ENCODE measurements at places on chromosomes 16 and 17. TPM values are rescaled to one million over a fixed set of nuclear protein-coding genes. Genes with fewer than 3 reads are reported as not detected.

DNA sequence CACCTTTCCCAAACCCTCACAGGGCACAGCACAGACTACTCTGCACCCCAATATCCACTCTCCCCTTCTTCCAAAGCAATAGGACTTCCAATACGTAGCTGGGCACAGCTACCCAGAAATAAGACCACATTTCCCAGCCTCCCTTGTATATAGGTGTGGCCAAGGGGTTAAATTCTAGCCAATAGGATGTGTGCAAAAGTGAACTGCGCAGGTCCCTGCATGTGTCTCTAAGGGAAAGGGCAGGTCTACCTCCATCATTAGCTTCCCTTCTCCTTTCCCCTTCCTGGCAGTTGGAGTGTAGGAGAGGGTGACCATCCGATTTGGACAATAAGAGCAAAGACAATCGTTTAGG, 25.5 kb upstream of the SNN start:
- no peak for DNase-seq

- DNase-seq = no peak
Measured at GRCh38 chr17:48546137-48546923, 1.4 kb upstream of the HOXB2 start.

- DNase-seq = no peak
Measured at GRCh38 chr17:81272616-81273015, 22.5 kb downstream of the SLC38A10 start.

The RNF166 gene
- 155 TPM for total RNA-seq

GRCh38 chr17:18920911-18921441, 31.0 kb upstream of the SLC5A10 start:
- DNase-seq = no peak

DNA sequence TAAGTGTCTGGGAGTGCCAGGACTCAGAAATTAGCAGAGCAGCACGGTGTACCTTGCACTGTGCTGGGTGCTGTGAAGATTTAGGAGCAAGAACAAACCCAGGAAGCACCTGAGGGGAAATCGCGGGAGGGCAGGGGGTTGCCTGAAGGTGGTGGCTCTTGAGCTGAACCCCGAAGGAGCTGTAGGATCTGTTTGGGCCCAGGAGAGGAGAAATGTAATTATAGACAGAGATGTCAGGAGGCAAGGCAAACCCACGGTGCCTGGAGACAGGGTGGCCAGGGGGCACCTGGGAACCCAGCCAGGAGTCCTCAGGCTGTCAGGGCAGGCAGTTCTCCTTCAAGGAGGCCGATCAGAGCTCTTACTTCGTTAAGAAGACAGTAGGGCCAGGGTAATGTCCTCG, 109.1 kb downstream of the C16orf78 start:
- no peak for DNase-seq

- peak; percentile 70 for DNase-seq
Measured at GRCh38 chr17:77772461-77772897, 186.0 kb upstream of the TNRC6C start.

The PTGES3L gene
- 0.65 TPM for total RNA-seq

GRCh38 chr16:60405286-60405685, 1631.0 kb downstream of the CDH8 start:
- DNase-seq = no peak

The CIBAR2 gene
- not detected for total RNA-seq

- DNase-seq = no peak
Measured at GRCh38 chr17:58537266-58537665, 22.8 kb upstream of the MTMR4 start.

- DNase-seq = no peak
Measured at GRCh38 chr16:24525970-24526559, 13.3 kb upstream of the RBBP6 start.

GRCh38 chr16:82773018-82773417, 146.2 kb downstream of the CDH13 start:
- no peak for DNase-seq

- DNase-seq = no peak
Measured at GRCh38 chr16:49586466-49587450, 213.2 kb downstream of the C16orf78 start.

- no peak for DNase-seq
Measured at GRCh38 chr16:52578007-52578828, 31.3 kb upstream of the TOX3 start.

The C17orf107 gene
- 0.58 TPM for total RNA-seq

The DPEP2 gene
- 18.1 TPM for total RNA-seq

GRCh38 chr17:46785696-46786095, 32.8 kb downstream of the WNT3 start:
- no peak for DNase-seq

The CFAP97D1 gene
- not detected for total RNA-seq

The TERB1 gene
- total RNA-seq = 0.15 TPM

The ALOX12B gene
- 0.20 TPM for total RNA-seq

GRCh38 chr16:66245072-66245471, 121.4 kb upstream of the CDH5 start:
- DNase-seq = no peak

GRCh38 chr17:43398724-43399595, at the start of gene ARL4D:
ARL4D (plus strand) TSS chr17:43398993; CDS start chr17:43399733, 740 bp downstream.
- peak; percentile 85 for DNase-seq

GRCh38 chr16:2170080-2170479, 14.5 kb downstream of the TRAF7 start:
- no peak for DNase-seq

The HAGHL gene
- 8.9 TPM for total RNA-seq

DNA sequence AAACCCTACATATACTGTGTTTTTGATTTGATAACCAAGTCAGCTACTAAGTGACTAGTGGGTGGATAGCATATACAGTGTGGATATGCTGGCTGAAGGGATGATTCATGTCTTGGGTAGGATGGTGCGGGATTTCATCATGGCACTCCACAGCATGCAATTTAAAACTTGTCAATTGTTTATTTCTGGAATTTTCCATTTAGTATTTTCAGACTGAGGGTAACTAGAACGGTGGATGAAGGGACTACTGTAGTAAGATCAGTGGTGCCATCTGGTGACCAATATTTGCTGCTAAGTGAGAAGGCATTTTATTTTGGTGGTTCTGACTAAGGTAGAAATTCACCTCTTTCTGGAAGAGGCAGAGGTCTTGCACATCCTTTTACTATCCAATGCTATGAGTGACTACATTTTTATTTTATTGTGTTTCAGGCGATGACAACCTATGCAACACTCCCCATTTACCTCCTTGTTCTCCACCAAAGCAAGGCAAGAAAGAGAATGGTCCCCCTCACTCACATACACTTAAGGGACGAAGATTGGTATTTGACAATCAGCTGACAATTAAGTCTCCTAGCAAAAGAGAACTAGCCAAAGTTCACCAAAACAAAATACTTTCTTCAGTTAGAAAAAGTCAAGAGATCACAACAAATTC, 3.1 kb downstream of the CDC6 start:
- DNase-seq = peak; percentile 48

The KRT222 gene
- total RNA-seq = not detected

GRCh38 chr16:50643192-50643591, 37.9 kb downstream of the SNX20 start:
- no peak for DNase-seq

- no peak for DNase-seq
Measured at GRCh38 chr16:66439051-66439730, 12.1 kb downstream of the BEAN1 start.

DNA sequence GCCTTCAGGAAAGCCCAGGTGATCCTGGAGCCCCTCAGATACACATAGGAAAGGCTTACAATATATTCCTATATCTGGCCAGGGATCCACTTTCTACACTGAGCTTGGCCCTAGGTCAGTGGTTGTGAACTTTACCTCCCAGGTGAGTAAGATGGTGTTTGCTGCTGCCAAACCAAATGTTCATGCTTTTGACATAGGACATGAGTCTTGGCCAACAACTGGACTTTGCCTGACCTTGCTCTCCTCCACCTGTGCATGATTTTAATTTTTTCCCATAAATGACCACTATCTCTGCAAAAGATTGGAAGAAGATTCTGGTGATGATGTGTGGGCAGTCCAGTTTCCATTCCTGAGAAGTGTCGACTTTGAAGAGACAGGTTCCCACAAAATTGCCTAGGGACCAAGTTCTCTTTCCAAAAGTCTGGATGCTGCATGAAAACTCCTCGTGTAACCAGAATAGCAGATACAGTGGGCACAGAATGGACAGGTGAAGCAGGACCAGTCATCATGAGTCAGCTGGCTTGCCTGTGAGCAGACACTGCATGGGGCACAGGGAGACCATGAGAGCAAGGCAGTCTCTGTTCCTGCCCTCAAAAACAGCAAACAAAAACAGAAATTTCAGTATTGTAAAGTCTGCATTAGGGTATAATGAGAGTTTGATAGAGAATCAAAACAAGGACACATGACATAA, 226.4 kb upstream of the MON1B start:
- DNase-seq = no peak

GRCh38 chr17:163514-164098, 17.8 kb downstream of the DOC2B start:
- no peak for DNase-seq

GRCh38 chr17:42153919-42154742, 658 bp downstream of the RAB5C start:
- no peak for DNase-seq

DNA sequence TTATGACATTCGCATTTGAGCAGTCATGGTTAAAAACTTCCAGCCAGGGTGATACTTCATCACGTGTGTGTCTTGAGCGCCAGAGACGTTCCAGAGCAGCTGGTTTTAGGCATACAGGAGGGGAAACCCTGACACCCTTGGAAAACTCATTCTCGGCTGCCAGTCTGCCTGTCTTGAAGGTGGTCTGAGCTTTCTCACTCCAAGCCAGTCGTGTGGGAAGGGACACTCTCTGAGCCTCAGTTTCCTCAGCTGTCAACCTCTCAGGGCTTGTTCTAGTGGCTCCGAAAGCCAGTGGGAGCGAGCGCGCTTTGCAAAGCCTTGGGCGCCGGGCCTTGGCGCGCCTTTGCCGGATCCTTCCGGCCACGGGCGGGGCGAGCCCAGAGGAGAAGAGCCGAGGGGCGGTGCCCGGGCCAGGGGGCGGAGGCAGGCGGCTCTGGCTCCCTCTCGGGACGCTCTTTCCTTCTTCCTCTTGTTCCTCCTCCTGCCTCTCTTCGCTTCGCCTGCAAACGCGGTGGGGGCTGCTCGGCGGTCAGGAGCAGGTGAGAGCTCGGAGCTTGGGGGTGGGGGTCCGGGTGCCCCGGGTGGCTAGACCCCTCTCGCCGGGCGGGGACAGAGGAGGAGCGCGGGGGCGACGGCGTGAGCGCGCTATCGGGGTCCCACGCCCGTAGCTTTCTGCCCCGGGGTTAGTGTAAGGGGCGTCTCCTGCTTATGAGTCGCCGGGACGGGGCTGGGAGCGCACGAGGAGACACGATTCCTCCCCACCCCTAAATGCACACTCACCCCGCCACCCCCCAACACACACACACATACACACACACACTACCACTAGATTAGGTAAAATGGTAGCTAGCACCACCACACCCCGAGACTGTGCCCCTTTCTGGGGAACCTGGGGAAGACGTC, at the start of gene LDAF1:
Gene LDAF1 (plus strand): TSS at position 467 of the 903 bp plus-strand sequence. CDS start 2,509 bp downstream, outside the sequence.
- DNase-seq = peak; percentile 86

GRCh38 chr17:38449364-38449763, 21.1 kb downstream of the ARHGAP23 start:
- DNase-seq = no peak

GRCh38 chr17:40577611-40578065, 12.4 kb upstream of the CCR7 start:
- DNase-seq = no peak

DNA sequence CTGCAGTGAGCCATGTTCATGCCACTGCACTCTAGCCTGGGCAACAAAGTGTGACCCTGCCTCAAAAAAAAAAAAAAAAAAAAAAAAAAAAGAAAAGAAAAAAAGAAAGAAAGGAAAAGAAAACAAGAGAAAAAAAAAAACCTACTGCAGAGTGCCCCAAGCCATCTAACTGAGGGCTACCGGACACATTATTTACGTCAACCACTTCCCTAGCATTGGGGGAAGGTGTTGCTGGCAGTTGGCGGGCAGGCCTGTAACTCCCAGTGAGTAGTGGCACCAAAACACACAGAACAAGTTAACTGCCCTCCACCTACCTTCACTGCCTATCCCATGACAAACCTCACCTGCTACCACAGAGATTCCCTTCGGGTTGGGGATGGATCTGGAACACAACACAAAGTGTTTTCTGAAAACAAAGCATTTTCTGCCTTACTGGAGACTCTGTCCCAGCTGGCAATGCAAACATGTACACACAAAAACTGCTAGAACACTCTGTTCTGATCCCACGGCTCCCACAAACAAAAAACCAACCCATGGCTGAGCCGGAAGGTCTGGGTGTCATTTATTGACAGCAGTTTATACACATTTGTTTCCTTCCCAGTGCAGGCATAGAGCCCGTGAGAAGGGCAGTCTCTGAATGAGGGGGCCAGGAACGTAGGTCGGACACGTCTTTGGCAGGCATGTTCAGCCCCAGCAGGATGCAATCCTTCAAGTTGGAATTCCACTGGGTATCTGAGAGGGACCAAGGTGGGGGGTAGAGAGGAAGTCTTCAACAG, 11.0 kb downstream of the PHB1 start:
- no peak for DNase-seq

- no peak for DNase-seq
Measured at GRCh38 chr17:82751171-82751570, 694 bp upstream of the TBCD start.

DNA sequence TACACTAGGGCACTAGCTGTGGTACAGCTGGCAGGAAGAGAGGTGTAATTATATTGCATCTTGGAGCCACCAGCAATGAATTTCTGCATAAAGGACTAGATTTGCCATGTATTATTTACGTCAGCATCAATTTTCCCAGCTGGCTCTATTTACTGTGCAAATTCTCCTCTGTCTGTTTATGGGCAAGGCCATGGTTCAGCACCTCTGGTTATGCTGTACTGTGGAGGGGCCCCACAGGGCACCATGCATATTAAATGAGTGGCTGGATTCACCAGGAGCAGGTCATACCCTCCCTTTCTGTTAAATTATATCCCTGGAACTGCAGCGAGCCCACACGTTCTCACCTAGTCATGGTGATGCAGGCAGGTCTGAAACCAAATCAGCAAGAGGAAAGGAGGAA, 19.8 kb downstream of the RAD51D start:
- DNase-seq = no peak

DNA sequence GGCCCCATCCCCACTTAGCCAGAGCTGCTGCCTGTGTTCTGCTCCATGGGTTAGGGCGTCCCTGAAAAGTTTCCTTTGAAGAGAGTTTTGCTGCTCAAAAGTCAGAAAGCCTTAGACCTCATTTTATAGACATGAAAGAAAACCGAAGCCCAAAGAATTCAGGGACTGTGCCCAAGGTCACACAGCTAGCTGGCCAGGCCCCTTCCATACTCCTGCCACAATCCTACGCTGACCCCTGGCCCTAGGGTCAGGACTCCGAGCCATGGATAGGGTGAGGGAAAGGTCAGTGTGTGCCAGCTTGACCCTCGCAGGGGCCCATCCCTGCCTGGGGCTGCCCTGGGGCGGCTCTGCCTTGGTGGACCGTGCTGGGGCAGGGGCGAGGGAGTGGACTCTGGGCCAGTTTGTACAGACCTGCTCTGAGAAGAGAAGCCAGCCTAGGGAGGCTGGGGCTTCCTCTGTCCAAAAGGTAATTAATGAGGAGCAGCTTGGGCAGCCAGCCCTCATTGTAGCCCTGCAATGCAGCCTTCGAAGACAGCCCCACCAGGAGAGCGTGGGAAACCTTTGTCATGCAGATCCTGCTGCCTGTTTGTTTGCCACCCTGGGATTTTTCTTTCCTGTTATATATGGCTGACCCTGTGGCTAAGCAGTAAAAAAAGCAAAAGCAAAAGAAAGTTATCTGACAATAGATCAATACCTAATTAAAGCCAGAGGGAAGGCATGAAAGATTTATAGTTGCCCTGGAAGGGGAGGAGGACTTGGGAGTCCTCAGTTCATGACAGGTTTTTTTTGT, 37.4 kb downstream of the RHBDL3 start:
- DNase-seq = no peak

Measured in activated CD4-positive, alpha-beta memory T cell treated with anti-CD3 and anti-CD28 coated beads, Interleukin-2, amount 10 ng/mL, durations not matched to agents 7 days and 5 days (primary cell).